RPMI8226 (cell line): ENCODE measurements at places on chromosomes 3 and 15.

DNA sequence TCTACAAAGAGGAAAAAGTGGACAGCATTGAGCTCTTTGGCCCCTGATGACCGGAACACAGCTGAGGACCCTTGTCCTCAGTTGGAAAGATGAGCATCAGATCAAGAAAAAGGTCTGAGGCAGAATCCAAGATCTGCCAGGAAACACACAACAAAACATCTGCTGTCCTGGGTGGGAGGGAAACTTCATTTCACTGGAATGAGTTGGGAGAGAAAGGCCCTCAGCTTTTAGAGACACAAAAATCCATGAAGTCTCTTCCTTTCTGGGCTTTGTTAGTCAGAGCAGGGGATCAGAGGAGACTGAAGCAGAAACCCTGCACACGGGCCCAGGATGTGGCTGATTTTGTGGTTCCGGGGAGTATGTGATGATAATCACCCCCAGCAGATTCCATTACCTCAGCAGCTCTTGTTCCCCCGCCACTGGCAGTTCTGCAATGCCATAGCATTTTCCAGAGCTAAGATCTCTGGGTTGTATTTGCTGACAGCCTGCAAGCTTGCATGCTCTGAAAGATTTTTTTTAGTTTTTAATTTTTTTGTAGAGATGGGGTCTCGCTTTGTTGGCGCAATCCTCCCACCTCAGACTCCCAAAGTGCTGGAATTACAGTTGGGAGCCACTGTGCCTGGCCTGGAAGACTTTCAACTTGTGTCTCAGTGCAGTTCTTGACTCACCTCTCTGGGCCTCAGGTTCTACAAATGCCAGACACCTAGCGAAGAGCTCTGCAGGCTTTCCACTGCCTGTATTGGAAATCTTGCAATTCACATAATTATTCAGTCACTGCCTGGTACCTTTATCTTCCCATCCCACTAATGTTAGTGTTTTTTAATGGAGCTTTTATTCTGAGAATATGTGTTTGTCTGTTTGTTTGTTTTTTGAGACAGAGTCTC, 5.8 kb upstream of the TATDN2 start:
- DNase-seq = peak; percentile 53

- DNase-seq = no peak
These were observed 58.2 kb downstream of the HEG1 start for GRCh38 chr3:124997303-124998246.

GRCh38 chr3:28151608-28152228, 89.7 kb upstream of the CMC1 start:
- DNase-seq = no peak

DNA sequence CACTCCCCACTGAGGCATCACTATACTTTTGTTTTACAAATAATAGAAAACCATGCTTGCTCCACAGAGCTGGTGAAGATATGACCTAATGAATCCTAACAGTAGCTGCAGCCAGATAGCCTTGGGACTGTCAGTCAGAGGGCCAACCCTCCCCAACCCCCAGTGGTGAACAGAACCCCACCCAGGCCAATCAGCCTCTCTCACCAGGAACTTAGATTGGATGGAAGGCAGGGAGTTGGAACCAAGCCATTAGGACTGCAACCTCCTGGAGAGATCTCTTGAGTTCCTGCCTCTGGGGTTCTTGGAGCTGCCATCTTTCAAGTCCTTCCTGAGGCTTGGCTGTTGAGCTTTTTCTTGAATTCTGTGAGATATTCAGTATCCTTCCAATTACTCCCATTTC, 3.0 kb upstream of the MRPS22 start:
- no peak for DNase-seq

- no peak for DNase-seq
These were observed 43.1 kb downstream of the BHLHE40 start for GRCh38 chr3:5022187-5022965.

DNA sequence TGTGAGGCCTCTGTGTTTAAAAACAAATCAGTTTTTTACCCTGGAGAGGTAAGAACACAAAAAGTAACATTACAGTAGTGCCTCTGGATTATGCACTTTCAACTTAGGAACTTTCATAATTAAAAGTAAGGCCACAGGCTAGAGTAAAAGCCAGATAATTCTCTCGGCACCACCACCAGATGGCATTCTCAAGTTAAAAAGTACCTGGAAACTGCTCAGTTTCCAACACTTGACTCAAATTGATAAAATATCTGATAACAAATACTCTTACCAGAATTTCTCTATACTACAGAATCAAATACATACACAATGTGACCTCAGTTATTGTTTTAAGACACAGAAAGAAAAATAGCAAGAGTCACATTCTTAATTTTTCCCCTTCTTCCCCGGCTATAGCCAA, 19.9 kb downstream of the SPICE1 start:
- DNase-seq = peak; percentile 38
